ENCODE measurements at places on chromosomes 13 and 19.

- no peak for DNase-seq
Observed at GRCh38 chr13:64640002-64640401, 2590.1 kb downstream of the PCDH9 start.

- DNase-seq = no peak
Observed at GRCh38 chr19:8695501-8695900, 3.1 kb downstream of the ACTL9 start.

DNA sequence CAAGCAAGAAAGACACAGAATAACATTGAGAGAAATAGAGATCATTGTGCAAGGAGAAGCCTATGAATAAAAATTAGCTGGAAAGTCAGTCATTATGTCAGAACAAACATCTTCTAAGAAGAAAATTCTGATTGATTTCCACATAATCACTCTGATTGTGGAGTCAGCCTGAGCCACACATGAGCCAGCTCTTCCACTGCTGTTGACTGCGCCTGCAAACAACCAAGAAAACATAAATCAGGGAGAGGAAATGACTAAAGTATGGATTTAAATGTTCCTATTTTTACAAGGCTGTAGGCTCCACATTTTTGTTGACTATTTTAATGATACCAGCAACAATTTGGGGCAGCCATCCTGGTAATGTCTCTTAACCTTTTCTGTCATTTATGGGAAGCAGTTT is 962.3 kb downstream of the EFNB2 start:
- DNase-seq = no peak

DNA sequence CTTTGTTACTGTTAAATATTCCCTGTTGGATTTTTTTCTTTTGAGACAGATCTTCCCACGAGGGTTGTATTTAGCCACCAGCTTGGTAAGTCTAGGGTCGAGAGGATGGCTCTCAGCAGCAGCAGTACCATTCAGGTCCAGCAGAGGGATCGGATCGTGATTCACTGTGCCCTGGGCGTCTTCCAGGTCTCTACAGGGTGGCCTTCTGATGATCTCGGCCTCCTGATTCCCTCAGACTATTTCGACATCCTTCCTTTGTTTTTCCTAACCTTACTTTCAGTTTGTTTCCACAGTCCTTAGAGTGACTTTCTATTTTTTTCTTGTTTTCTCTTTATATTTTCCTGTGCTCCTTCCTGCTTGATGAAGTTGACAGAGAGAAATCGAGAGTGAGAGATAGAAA is 1436.9 kb downstream of the UQCRFS1 start:
- DNase-seq = no peak

DNA sequence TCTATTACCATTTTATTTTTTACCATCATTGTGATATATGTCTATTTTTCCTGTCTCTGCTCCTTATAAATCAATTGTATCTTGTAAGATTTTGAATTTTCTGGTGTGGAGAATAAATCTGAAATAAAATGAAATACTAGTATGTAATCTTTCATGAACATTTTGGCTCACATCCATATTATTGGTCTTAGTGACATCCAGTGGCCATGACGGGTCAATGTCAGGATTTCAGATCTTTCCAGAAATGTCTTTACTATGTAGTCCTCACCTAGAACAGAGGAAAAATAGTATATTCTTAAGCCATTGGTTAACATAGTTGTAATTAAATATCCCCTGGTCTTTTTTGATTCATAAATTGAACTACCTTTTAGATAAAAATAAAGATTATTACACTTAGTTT is 109.8 kb upstream of the GPC6 start:
- no peak for DNase-seq

Measured in activated T-cell treated with anti-CD3 and anti-CD28 coated beads for 1 hour (primary cell).